ENCODE measurements at places on chromosomes 4 and X.

DNA sequence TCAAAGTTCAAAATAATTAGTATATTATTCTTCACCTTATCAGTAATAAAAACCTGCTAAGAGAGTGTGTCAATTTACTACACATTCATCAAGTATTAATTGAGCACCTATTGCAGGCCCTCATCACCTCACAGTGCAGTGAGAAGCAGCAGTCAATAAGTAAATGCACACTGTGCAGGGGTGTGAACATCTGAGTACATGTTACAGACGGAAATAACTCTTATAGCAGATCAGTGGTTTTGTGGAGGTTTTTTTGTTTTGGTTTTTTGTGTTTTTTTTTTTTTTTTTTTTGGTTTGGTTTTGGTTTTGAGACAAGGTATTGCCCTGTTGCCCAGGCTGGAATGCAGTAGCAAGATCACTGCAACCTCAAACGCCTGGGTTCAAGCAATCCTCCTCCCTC lies 20.3 kb downstream of the KLF3 start:
- peaks cover 12% of the 10 kb centered on the region for H3K4me1 ChIP-seq
- no peaks in the 10 kb centered on the region for H3K27me3 ChIP-seq
- H3K4me3 ChIP-seq, result no peak overlapping the region
- DNase-seq, result no peak
- H3K36me3 ChIP-seq, result peaks cover 55% of the 10 kb centered on the region

GRCh38 chrX:6557690-6558089 lies 22.8 kb upstream of the VCX3A start:
- no peak for DNase-seq
- no peak overlapping the region for H3K4me3 ChIP-seq
- no peak overlapping the region for H3K27ac ChIP-seq
- H3K36me3 ChIP-seq, result no peaks in the 10 kb centered on the region
- no peaks in the 10 kb centered on the region for H3K27me3 ChIP-seq

DNA sequence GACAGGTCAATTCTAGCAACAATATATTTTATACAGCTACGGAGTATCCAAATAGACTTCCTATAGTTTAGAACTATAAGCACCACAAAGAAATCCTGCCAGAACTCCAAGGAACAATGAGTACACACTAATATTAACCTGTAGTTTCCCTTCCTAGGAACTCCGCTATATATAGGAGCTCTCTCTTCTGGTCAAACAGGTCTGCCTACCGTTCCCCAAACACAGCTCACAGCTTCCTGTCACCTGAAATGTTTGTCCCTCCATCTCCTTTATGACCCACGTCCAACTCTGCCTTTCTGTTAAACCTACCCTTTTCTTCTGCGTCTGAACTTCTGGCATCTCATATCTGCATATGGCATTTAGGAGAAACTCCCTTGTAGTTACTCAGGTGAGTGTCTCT lies 10.5 kb upstream of the GJB1 start:
- H3K27me3 ChIP-seq, result no peaks in the 10 kb centered on the region
- no peak overlapping the region for H3K4me3 ChIP-seq
- no peaks in the 10 kb centered on the region for H3K4me1 ChIP-seq
- no peak for DNase-seq
- H3K36me3 ChIP-seq, result no peaks in the 10 kb centered on the region
- no peak overlapping the region for H3K27ac ChIP-seq

DNA sequence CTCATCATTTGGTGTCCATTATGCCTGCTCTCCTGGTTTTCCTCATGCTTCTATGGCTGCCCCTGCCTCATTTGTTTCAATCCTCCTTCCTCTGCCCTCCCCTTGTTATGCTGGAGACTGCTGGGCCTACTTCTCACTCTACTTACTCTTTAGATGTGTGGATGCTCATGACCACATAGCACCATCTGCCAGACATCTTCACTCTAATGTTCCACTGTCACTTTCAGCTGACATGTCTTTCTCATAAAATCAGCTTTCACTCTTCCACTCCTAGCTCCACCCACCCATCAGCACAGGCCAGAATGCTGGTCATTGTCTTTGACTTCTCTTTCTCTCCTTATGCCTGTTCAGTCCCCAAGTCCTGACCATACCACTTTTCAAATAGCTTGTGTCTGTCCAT lies 86.8 kb downstream of the REPS2 start:
- no peaks in the 10 kb centered on the region for H3K4me1 ChIP-seq
- H3K36me3 ChIP-seq, result no peaks in the 10 kb centered on the region
- no peak overlapping the region for H3K4me3 ChIP-seq
- no peaks in the 10 kb centered on the region for H3K27me3 ChIP-seq

GRCh38 chrX:96481831-96482230 lies 202.8 kb upstream of the DIAPH2 start:
- no peaks in the 10 kb centered on the region for H3K36me3 ChIP-seq
- H3K27me3 ChIP-seq, result peaks cover 2% of the 10 kb centered on the region
- no peak overlapping the region for H3K27ac ChIP-seq

DNA sequence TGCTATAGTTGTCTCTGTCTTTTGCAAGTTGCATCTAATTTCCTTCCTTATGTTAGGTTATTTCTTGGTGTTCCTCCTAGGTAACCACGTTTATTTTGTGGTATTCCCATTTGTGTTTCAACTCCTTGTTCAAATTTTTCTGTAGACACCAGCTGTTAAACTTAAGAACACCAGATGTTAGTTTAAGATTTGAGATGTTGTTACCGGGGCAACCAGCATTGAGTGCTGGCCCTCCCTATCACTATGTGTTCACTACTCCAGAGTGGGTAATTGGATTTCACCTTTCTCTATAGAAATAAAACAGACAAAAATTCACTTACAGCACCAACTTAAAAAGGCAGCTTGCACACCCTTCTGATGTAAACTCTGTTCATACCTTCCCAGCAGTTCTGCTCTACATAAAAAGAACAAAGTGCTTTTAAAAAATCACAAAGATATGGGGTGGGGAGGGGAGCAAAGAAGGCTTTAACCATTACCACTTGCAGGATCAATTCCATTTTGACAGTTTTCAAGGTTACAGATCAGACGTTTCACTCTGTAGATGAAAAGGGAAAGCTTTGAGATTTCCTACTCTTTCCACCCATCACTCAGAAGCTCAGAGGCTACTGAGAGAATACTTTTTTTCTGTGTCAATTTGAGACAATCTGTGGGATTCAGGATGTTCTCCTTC lies 82.9 kb downstream of the DKK2 start:
- H3K27me3 ChIP-seq, result no peaks in the 10 kb centered on the region
- no peaks in the 10 kb centered on the region for H3K36me3 ChIP-seq
- no peak for DNase-seq
- no peaks in the 10 kb centered on the region for H3K4me1 ChIP-seq

DNA sequence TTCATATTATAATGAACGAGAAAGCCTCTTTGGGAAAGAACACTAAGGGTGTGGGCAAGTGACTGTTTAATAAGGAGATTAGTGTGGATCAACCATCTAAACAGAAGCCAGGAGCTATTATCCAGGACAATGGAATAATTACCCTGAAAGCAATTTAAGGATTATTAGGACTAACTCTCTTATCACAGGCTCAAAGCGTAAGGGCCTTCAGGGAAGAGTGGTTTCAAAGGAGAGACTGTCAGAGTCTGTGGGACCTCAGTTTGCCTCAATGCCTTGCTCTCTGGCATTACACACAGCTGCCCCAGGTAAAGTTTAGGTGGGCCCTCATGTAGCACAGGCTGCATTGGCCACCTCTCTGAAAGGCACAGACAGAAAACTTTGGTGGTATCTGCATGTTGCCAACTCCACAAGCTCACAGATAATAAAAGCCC lies 717.2 kb upstream of the ADGRL3 start:
- no peaks in the 10 kb centered on the region for H3K36me3 ChIP-seq
- no peak for DNase-seq
- H3K4me3 ChIP-seq, result no peak overlapping the region
- H3K27ac ChIP-seq, result no peak overlapping the region
- H3K4me1 ChIP-seq, result no peaks in the 10 kb centered on the region

DNA sequence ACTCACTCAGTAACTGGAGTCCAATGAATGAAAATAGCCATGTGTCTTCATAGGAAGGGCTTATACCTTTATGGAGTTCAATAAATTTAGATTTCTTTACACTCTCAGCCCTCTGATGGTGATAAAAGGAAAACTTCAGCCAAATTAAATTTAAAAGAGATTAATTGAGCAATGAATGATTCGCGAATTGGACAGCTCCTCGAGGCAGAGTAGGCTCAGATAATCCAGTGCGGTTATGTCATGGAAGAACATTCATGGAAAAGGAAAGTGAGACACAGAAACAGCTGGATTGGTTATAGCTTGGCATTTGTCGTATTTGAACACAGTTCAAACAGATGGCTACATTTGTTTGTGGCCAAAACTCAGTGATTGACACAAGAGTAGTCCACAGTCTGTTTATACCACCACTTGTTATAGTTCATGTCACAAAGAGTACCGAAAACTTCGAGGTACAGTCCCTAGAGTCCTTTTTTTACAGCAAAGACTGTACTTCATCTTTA lies 54.6 kb upstream of the TACR3 start:
- H3K4me3 ChIP-seq, result no peak overlapping the region
- H3K27me3 ChIP-seq, result no peaks in the 10 kb centered on the region
- H3K27ac ChIP-seq, result no peak overlapping the region
- no peaks in the 10 kb centered on the region for H3K36me3 ChIP-seq
- H3K4me1 ChIP-seq, result no peaks in the 10 kb centered on the region
- DNase-seq, result no peak

- no peak for DNase-seq
- H3K4me1 ChIP-seq, result no peaks in the 10 kb centered on the region
- H3K4me3 ChIP-seq, result no peak overlapping the region
- no peaks in the 10 kb centered on the region for H3K36me3 ChIP-seq
- no peak overlapping the region for H3K27ac ChIP-seq
Observed at GRCh38 chr4:114688059-114688458, 89.5 kb downstream of the UGT8 start.

- H3K27me3 ChIP-seq, result peaks cover 3% of the 10 kb centered on the region
- H3K4me1 ChIP-seq, result no peaks in the 10 kb centered on the region
- DNase-seq, result no peak
- H3K36me3 ChIP-seq, result no peaks in the 10 kb centered on the region
Observed at GRCh38 chrX:14003028-14003427, 26.7 kb downstream of the GEMIN8 start.

GRCh38 chrX:12065251-12065650 lies 73.0 kb upstream of the FRMPD4 start:
- H3K4me3 ChIP-seq, result no peak overlapping the region
- no peak overlapping the region for H3K27ac ChIP-seq
- no peaks in the 10 kb centered on the region for H3K27me3 ChIP-seq
- H3K4me1 ChIP-seq, result no peaks in the 10 kb centered on the region

GRCh38 chrX:15299941-15300851 lies 15.2 kb downstream of the ASB11 start:
- H3K27me3 ChIP-seq, result no peaks in the 10 kb centered on the region
- no peak overlapping the region for H3K27ac ChIP-seq
- H3K36me3 ChIP-seq, result no peaks in the 10 kb centered on the region

DNA sequence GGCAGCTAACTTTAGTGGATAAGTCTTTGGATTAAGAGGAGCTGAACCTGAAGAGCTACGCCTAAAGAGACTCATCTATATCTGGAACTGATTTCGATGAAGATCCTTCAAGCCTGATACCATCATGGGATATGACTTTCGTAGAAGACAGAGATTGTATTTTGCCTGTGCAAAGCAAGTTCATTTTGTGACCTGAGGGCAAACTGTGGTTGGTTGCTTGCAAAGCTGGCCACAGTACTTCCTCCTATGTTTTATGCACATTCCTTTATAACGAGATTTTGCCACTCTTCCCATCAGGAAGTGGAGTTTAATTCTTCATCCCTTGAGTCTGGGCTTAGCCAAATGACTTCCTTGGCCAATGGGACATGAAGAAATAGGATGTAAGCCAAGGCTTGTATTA lies 519.3 kb upstream of the NR3C2 start:
- DNase-seq, result no peak
- no peaks in the 10 kb centered on the region for H3K4me1 ChIP-seq
- no peaks in the 10 kb centered on the region for H3K27me3 ChIP-seq
- no peak overlapping the region for H3K27ac ChIP-seq

- H3K27me3 ChIP-seq, result no peaks in the 10 kb centered on the region
- no peak overlapping the region for H3K4me3 ChIP-seq
- peaks cover under 1% of the 10 kb centered on the region for H3K4me1 ChIP-seq
- no peaks in the 10 kb centered on the region for H3K36me3 ChIP-seq
Observed at GRCh38 chr4:109989044-109989443, 76.4 kb downstream of the EGF start.

DNA sequence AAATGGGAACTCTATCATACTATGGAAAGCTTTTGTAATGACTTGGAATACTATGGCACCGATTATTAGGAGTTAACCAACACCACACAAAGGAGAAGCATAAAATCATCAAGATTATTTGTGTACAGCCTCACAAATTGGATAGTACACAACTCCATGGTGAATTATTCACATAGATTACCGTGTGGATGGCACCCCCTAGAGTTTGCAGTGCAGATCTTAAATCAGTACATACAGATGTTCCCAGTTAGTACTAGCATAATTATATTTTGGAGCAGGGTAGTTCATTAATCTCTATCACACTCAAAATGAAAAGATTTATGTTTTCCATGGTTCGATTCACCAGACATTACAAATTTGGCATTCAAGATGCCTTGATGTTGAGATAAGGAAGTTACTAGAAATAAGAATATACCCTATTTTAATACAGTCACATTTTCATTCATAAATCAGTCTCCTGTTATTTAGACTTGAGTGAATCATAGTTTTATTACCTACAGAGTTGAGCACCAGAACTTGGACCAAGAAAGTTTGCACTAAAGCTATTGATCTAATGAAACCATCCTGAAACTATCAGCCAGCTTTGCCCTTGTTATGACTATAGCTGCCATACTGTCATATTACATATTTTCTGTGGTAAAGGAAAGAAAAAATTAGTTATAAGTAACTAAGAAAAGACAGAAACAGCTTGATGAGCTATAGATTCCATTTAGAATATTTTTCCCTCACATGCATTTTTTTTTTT lies 531.8 kb downstream of the GLUD2 start:
- H3K4me3 ChIP-seq, result no peak overlapping the region
- no peak overlapping the region for H3K27ac ChIP-seq
- H3K36me3 ChIP-seq, result no peaks in the 10 kb centered on the region
- peak; percentile 41 for DNase-seq
- H3K27me3 ChIP-seq, result no peaks in the 10 kb centered on the region
- no peaks in the 10 kb centered on the region for H3K4me1 ChIP-seq

- H3K4me3 ChIP-seq, result no peak overlapping the region
- H3K27me3 ChIP-seq, result no peaks in the 10 kb centered on the region
Observed at GRCh38 chr4:171979461-171979860, 166.3 kb downstream of the GALNTL6 start.

Measured in common myeloid progenitor, CD34-positive (primary cell).